Retina (tissue), 1 donor: ENCODE measurements at places on chromosomes 2 and 18.

DNA sequence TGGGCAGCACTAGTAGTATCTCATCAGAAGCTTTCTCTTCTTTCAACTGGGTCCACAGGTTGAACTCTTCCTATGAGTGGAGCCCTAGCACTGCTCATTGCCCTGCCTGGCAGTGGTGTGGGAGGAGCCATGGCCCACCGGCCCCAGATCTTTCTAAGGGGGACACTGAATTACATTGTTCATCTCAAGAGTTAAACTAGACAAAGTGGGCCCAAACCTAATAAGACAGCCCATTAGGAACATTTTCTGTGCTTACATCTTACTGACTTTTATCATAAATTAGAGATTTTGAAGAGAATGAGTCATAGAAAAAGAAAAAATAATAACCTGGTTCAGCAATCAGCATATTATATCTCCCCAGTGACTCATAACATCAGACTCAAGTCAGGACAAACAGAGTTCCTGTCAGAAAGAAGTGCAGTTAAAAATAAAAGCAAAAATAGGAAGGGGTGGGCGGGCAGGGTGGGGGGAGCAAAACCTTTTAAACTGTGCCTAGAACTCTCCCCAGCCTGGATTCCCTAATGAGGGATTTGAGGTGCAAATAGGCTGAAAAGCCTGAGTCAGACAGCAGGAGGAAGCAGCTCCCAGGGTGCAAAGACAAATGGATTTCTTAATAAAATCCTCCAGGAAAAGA is 161.6 kb upstream of the TRIB2 start:
- peak; percentile 62 for DNase-seq

DNA sequence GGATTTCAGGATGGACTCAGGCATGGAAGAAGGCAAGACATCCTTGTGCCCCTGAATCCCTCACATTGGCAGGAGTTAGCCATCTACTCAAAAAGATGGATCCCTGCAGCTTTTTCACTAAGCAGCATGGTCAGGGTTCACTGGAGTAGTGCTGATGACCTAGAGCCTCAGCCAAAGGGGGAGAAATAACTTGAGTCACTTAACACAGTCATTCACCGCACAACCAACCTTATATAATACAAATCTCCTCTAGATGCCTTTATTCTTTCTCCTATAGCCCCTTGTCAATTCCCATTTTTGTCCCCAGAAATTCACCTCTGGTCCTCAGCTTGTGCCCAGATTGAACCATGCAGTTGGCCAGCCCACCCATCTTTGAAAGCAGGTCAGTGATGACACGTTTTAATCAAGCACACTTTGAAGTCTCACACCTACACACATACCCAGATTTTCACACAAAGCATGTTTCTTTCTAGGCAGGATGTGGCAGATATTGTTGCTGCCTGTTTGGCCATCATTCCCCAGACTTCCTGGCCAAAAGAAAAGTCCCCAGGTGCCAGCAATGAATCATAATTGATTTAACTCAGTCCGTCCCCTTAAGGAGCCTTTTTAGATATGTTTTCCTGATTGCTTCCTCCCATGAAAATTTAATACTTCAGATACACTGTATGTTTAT is 84.2 kb downstream of the LBH start:
- no peak for DNase-seq

DNA sequence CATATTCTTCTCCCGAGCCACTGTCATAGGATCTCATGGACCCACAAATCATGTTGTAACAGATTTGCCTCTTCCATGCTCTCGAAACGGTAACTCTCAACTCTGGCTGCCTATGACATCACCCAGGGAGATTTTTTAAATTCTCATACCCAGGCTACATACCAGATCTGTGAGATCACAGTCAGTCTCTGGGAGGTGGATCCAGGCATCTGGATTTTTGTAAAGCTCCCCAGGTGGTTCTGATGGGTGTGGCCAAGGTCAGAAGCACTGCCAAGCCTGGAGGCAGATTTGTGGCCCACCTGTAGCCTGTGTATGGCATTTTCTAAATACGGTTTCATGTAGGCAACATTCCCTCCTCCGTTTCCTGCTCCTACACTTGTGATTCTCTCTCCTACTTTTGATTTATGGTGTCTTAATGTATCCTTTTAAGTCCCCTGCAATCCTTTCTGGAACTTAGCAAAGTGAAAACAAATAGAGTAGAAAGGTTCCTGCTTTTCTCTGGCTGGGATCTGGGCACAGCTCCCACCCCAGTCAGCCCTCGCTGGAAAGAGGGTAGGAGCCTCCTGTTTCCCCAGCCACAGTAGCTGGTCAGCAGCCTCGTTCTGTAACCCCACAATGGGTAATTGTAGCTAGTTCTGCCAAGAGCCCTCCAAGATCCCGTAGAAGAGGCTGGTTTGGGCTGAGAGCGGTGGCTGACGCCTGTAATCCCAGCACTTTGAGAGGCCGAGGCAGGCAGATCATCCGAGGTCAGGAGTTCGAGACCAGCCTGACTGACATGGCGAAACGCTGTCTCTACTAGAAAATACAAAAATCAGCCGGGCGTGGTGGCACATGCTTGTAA is 96.2 kb downstream of the KLHL29 start:
- no peak for DNase-seq

GRCh38 chr2:238761868-238762267 is 86.0 kb upstream of the TWIST2 start:
- peak; percentile 26 for DNase-seq

DNA sequence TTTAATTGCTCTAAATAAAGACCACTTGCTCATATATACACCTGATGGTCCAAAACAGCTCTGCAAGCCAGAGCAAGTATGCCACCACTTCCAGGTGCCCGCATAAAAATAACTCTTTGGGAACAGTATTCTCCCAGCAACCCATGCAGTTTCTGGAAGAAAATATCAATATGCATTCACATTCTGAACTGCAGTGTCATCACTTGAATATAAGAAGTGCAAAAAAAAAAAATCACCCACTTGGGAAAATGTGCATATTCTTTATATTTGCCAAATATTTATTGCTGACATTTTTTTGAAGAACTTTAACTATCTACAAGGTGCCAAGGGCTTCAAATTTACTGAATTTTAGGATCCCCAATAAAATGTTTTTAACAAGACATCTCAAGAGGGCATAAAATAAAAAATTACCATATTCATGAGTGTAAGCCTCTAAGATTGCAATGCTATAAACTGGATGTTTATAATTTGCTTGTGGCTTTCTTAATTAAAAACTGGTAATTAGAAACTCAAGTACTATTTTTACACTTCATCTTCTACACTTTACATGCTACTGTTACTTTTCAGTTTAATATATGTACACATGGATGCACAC is 360.6 kb upstream of the HNRNPA3 start:
- no peak for DNase-seq
